Vagina (tissue), 2 donors: ENCODE measurements at places on chromosomes 13 and 19.

DNA sequence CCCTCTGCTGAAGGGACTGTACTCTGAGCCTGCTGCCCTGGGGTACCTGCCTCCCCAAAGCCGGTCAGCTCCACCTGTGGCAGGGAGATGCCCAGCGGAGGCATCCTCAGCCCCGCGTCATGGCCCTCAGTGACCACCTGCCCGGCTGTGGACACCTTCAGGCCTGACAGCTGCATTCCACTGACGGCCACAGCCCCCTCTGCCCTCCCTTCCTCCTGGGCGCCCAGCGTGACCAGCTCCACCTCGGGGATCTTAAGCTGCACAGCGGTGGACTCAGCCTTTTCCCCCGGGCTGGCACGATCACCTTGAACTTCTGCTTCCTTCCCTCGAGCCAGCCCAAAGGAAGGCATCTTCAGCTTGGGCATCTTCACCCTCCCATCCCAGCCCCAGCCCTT is 4.8 kb upstream of the HIPK4 start:
- DNase-seq: no peak

DNA sequence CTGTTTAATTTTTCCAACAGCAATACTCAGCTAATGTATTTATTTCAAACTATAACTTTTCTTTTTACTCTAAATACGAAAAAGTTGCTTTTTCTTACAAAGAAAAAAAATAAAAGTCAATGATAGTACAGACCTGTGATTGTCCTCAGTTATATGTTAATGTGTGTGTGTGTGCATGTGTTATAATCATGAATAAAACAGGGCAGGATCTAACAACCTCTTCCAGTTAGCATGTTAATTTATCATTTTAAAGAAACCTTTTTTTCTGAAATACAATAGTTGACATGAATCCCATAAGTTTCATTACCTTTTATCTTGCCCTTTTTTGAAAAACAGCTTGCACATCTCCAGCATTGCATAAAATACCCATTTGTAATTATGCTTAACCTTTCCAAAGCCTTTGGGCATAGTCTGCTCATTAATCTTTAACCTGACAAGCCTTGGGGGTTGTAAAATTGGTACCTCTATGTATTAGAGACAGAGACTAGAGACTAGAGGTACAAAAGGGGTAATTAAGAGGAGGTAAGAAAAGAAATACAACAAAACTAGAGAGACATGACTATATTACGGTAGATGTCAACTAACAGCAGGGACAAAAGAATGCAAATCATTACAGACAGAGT is 828.1 kb downstream of the OLFM4 start:
- no peak for DNase-seq

DNA sequence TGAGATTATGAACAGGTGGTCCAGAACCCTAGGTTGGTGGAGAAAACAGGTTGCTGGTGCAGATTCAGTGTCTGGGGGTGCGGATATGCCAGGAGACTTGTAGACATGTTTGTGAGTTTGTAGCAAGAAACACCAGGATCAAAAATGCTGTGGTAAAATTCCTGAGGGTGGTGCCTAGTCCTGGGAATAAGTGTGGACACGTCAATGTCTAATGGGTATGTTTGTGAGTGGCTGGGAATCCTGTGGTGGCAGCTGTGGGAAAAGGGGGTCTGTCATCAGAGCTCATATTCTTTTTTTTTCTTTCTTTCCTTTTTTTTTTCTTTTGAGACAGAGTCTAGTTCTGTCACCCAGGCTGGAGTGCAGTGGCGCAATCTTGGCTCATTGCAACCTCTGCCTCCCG is 7.2 kb downstream of the ZNF708 start:
- DNase-seq: no peak

- no peak for DNase-seq
Observed at GRCh38 chr19:5627395-5627904, 4.6 kb downstream of the SAFB start.

GRCh38 chr19:17025991-17026658 is 485 bp downstream of the CPAMD8 start:
- no peak for DNase-seq

- no peak for DNase-seq
Observed at GRCh38 chr13:95217920-95218830, 83.1 kb downstream of the ABCC4 start.

DNA sequence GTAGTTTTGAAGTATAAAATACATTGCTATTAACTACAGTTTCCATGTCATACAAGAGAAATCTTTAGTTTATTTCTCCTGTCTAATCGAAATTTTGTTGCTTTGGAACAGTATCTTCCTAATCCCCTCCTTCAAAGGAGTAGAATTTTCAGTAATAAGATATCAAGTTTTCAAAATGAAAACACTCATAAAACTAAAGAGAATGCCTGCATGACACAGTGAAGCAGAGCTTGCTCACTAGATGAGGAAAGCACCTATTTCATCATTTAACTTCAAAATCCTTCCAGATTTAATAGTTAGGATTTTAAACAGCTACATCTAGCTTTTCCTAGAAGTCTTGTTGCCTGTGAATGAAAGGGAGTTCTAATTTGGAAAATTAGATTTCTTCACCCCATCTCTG is 80.8 kb downstream of the TNFSF11 start:
- DNase-seq: no peak

GRCh38 chr13:58921129-58921528 is 1242.6 kb downstream of the DIAPH3 start:
- DNase-seq: no peak

DNA sequence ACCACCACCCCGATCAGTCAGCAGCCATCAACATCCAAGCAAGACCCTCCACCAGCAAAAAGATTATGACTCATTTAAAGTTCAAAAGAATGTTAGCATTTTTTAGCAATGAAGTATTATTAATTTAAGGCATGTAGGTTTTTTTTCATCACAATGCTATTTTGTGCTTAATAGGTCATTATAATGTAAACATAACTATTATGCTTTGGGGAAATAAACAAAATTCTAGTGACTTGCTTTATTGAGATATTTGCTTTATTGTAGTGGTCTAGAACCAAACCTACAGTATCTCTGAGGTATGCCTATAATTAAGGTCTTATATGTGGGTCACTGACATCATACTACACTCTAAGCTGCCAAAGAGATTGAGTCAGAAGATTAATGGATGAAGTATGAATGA is 20.0 kb downstream of the KLF12 start:
- no peak for DNase-seq

GRCh38 chr13:40589285-40590109 is 76.9 kb downstream of the FOXO1 start:
- DNase-seq: no peak

DNA sequence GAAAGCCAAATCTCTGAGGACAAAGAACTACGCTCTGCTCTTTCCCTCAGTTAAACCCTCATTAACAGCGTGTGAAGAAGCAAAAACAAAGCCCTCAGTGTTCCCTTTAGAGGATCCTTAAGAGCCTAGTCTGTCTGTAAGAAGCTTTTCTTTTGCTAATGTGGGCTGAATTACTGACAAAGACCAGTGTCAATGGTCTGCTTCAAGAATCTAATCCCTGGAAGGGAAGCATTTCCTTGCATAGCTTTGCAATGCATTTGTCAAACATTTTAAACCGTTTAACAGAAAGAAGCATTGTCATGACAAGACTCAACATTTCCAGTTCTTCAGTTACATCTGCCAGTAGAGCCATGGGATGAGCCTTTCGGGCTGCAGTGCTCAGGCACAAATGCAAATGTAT is 64.9 kb downstream of the EDNRB start:
- no peak for DNase-seq

- no peak for DNase-seq
Observed at GRCh38 chr13:21242236-21242635, 65.8 kb downstream of the MRPL57 start.

GRCh38 chr13:25213715-25214114 is 41.6 kb upstream of the AMER2 start:
- DNase-seq: no peak

DNA sequence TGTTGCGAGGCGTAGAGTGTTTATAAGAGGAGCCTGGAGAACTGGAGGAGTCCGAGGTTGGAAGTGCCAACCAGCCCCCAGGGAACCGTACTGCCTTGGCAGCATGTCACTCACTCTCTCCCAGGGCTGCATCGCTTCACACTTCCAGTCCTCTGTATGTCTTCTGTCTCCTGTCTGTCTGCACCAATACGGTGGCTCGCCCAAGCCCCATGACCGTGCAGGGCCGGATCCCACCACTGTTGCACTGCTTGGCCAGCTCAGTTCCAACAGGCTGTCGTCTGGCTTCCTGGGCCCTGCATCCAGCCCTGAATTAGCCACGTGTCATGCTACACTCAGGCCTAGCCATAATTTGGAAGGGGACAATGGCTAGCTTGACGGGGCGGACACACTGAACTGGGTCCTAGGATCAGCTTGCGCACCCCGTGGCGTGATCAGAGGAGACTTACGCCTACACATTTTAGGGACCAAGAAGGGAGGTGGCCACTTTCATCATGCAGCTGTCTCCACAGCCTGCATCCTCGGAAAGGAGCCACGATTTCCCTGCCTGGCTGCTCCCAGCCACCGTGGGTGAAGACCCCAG is 147.1 kb downstream of the URI1 start:
- DNase-seq: no peak

GRCh38 chr13:78770601-78771000 is 111.6 kb upstream of the OBI1 start:
- no peak for DNase-seq

GRCh38 chr13:32455594-32455903 is 27.6 kb upstream of the N4BP2L1 start:
- DNase-seq: no peak

DNA sequence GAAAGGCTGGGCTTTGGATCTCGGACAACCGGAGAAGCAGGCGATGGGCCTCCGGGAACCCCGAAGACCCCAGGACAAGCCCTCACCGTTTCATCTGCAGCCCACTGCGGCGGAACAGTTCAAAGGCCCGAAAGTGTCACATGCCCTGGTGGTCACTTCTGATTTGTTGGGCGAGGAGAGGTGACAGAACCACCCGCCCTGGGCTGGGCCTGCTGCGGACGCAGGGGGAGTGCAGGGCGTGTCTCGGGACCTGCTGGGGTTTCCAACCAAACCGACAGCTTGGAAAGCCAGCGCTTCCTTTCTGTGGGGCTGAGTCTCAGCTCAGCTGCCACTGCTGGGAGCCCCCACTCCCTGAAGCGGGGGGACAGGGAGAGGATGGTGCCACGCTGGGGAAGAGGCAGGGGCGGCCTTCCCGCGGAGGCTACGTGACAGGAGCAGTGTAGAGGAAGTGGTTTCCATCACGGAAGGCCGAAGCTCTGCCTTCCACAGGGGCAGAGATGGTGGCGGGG is 22.8 kb upstream of the ZBTB7A start:
- DNase-seq: no peak

DNA sequence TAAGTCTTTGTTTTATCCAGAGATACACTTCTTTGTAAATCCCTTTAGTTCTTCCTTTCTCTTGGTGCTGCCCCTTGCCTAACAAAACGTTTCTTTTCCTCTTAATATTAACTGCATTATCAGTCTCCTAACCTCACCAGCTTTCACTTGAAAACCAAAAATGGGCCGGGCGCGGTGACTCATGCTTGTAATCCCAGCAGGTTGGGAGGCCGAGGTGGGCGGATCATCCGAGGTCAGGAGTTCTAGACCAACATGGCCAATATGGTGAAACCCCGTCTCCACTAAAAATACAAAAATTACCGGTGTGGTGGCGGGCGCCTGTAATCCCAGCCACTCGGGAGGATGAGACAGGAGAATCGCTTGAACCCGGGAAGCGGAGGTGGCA is 329.8 kb upstream of the MIR17HG start:
- DNase-seq: no peak

GRCh38 chr13:77000475-77000874 is 8.6 kb downstream of the CLN5 start:
- DNase-seq: no peak

- DNase-seq: no peak
Observed at GRCh38 chr19:4717966-4718701, 5.5 kb downstream of the DPP9 start.

- DNase-seq: no peak
Observed at GRCh38 chr13:98384739-98385138, 192.2 kb downstream of the STK24 start.

DNA sequence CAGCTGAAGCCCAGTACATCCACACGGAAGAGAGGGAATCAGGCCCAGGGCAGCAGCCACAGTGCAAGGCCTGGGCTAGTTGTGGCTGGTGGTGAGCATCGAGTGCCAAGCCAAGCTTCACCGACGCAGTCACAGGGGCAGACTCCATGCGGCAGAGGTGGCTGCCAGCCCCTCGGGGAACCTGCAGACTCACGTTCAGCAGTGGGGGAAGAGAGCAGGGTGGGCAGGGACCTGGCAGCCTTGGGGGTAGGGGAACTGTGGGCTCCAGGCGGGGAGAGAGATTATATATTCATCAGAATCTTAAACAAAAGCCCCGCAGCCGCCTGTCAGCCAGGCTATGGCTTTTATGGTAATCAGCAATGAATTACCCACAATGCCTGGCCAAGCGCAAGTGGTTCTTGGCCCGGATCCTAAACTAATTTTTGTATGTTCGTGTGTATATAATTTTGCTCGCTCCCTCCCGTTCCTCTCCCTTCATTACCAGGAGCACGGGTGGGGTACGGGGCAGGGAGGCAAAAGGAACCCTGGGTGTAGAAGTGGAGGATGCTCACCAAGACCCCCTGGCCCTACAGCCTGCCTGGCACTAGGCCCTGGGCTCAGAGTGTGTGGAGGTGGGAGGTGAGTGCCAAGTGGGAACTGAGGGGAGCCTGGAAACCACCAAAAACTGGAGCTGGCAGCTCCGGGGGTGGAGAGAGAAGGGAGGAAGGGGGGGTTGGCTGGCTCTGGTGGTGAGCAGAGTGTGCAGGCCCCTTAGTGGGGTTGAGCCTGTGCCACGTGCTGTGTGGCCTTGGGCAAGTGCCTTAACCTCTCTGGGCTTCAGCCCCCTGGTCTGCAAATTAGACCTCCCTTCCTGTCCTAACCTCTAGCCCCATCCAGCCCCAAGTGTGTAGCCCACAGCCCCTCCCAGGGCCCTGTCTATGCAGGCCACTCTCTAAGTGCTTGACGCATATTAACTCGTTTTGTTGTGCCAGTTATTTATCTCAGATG is 31.9 kb downstream of the PTPRS start:
- DNase-seq: no peak

DNA sequence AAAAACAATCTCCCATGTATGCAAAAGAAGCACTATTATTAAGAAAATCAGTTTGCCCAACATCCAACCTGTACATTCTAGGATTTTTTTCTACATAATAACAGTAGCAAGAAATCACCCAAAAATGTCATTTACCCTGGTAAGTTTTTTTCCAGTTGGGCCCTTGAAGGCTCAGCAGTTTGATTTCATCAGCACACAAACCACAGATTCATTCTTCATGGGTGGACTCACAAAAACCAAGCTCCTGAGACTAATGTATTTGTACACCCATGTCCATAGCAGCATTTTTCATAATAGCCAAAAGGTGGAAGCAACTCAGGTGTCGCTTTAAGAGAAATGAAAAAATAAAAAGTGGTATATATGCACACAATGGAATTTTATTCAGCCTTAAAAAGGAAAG is 210.1 kb downstream of the TBC1D4 start:
- DNase-seq: no peak
